ENCODE measurements at places on chromosomes 3 and 15. TPM values are rescaled to one million over a fixed set of nuclear protein-coding genes. Genes with fewer than 3 reads are reported as not detected.
A peak's percentile ranks its signal among the peaks of the same experiment; 100 is the strongest.

GRCh38 chr15:101554115-101554915, 64.8 kb upstream of the PCSK6 start:
- DNase-seq = no peak

Gene COL7A1
- total RNA-seq = 10.8 TPM

- no peak for DNase-seq
Observed at GRCh38 chr3:134317106-134317947, 56.9 kb downstream of the AMOTL2 start.

DNA sequence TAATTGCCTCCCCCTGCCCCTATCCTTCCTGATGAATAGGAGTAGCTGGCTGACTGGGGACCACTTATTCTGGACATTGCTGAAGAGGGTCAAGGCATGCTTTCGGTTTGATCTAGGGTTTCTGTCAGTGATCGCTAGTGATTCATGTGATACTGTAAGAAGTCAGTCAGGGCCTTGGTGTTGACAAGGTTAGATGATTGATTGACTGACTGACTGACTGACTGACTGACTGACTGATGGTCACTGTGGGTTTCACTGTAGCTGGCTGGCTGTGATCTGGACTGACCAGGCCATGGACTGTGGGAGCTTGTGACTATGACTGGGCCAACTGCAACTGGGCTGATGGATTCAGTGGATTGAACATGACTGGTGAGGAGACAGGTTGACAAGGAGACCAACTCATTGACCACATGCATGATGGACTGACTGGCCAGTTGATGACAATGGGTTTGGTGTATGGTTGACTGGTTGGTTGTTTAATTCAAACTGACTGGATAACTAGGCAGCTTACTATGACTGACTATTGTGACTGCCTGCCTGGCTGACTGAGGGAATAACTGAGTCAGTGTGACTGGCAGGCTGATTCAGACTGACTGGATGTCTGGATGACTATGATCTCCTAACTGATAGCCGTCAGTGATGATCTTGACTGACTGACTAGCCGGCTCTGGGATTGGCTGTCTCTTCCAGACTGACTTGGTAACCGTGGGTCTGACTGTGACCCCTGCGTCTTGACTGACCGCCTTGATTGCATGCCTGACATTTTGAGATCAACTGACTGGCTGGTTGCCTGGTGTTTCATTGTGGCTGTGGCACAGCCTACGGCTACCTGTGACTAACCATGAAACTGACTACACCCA, 509.9 kb downstream of the SHQ1 start:
- DNase-seq = no peak

Gene RPP25
- total RNA-seq = 2.2 TPM

Gene THRB
- total RNA-seq = not detected

DNA sequence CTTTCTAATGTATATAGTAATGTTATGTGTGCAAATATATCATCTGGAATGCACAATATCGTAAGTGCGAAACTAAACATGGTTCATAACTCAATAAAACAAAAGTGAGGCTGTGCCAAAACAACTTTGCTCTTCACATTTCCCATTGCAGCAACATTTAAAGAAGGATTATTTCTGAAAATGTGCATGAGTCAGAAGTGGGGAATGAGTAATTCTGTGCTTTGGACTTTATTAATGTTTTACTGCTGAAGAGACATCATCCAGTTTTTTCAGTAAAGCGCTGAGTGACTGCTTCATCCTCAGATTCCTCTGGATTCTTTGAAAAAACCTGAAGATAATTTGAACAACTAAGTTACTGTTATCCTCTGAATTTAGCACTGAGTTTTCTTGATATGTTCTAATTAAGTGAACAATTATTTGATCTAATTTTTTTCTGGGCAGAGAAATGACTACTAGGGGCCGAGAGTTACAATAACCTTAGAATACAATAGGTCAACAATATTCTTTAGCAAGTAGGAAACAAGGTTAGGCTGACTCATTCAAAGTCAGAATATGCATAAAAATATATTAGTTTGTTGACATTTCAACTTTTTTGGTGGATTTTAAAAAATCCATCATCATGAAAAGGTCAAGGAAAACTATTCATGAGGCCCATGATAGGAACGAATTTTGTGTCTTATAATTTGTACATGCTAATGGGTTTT, 20.0 kb upstream of the PLCL2 start:
- no peak for DNase-seq

Gene DAZL
- not detected for total RNA-seq

DNA sequence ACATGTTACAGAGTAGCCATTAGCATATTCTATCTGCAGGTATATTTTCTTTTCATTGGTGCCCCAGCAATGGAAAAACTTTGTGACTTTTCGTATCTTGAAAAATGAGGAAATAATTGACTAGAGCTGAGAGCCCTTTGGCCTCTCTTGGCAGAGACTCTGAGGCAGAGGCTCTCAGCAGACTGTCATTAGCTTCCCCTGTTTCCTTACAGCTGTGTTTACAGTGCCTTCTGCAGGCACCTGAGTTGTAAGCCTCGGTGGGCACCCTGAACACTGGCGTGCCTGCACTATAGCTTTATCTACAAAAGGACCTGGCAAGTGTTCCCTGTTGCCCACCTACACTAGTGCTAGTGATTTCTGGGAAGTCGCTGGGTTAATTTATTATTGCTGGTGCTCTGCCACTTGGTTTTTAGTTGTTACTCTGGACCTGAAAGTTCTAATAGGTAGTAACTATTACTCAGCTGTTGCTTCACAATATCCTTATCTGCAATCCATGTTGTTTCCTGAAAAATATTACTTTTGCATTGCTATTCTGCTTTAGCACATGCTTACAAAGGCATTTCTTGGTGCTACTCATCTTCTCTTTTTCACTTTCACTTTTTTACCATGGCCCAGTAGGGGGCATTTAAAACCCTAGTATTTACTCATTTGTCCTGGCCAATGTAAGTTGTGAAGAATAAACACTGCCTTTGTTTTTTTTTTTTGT, 7.8 kb upstream of the GPR171 start:
- peak; percentile 7 for DNase-seq

- no peak for DNase-seq
Observed at GRCh38 chr3:11566478-11566877, 77.2 kb downstream of the VGLL4 start.

Gene MEX3B
- total RNA-seq = 5.8 TPM

- no peak for DNase-seq
Observed at GRCh38 chr3:140754936-140755335, 77.1 kb downstream of the TRIM42 start.

- DNase-seq = peak; percentile 60
Observed at GRCh38 chr15:67862750-67863441, 23.1 kb upstream of the RNU6-1 start.

GRCh38 chr3:95731753-95732152, 1082.6 kb upstream of the EPHA6 start:
- no peak for DNase-seq

Gene CCDC39
- total RNA-seq = not detected

GRCh38 chr3:90069748-90070147, 962.3 kb downstream of the EPHA3 start:
- no peak for DNase-seq

Gene SPINT1
- total RNA-seq = 2.0 TPM

- DNase-seq = no peak
Observed at GRCh38 chr3:126390201-126390600, 4.5 kb upstream of the CFAP100 start.

- no peak for DNase-seq
Observed at GRCh38 chr3:29494305-29495036, 213.6 kb downstream of the RBMS3 start.

- DNase-seq = peak; percentile 19
Observed at GRCh38 chr3:187788984-187789857, 44.0 kb upstream of the BCL6 start.

Gene ASB14
- total RNA-seq = not detected

DNA sequence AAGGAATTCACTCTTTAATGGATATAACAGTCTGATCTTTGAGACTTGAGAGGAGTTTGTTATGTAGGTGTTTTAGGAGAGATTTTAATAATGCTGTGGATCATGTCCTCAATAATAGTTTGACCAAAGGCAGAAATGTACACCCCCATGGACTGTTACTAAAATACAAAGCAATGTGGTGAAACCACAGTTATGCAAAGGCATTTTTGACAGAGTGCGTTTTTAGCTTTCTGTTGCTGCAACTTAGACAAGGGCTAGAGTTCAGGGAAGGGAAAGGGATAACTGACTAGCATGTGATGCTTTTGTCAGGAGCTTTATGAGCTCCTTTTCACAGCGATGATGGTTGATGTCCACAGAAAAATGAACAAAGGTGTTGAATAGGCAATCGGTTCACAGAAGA, 3.6 kb upstream of the STARD5 start:
- DNase-seq = no peak

DNA sequence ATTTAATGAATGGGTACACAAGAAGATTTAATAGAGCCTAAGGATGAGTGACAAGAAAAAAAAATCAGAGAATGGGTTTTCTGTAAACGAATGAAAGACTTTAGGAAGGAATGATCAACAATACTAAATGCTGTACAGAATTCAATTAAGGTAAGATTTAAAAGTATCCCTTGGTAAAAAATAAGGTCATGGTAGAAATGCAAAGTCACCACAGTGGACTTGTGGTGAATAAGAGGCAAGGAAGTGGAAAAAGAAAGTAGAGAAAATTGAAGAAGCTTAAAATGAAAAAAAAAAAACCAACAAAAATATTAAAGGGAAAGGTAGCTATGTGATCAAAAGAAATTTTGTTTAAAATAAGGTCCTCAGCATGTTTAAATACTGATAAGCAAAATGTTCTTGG, 82.4 kb downstream of the PLSCR2 start:
- no peak for DNase-seq

Gene OR5H15
- total RNA-seq = not detected

Gene POLQ
- 56.8 TPM for total RNA-seq

DNA sequence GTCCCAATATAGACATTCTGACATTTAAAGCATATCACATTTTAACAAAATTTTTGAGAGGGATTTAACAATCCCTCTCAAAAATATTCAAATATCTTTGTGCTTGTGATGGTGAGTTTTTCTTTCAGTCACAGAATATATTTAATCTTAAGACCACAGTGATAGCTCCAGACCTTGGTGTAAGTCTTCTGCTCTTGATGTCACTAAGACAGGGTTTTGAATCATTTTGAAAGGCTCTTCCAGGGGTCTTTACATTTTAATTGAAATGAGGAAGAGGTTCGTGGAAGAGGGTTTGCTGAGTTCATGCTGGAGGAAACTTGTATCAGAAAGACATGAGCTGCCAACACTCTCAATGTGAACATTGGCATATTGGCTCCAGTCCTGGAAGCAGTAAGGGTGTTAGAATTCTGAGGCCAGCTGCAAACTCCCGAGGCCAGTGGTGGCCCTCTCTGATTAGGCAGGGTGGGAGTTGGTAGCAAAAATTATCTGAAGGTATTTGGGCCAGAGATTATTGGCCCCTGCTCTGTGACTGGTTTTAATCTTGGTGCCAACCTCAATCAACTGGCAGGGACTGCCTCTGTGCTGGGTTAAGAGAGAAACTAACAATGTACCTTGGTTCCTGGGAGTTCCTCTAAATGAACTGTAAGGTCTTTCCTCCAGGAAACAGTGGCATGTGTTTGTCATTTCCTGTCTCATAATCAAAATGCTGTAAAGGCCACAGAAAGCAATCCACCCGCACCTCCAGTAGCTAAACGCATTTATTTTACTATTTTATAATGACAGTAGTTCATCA, 5.3 kb downstream of the POU1F1 start:
- no peak for DNase-seq

Gene ANKUB1
- total RNA-seq = not detected

- DNase-seq = peak; percentile 10
Observed at GRCh38 chr3:100650651-100651619, 41.5 kb downstream of the ADGRG7 start.

DNA sequence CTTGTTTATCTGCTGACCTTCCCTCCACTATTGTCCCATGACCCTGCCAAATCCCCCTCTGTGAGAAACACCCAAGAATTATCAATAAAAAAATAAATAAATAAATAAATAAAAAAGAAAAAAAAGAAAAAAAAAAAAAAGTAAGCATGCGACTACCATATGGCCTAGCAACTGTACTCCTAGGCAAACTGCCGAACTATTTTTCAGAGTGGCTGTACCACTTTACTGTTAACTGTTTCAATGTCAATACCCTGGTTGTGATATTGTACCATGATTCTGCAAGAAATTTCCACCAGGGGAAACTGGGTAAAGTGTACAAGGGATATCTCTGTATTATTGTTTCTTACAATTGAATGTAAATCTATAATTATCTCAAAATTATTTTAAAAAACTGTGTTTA, 41.3 kb upstream of the MAP4 start:
- no peak for DNase-seq

GRCh38 chr3:177906578-177907229, 629.5 kb upstream of the KCNMB2 start:
- DNase-seq = no peak

DNA sequence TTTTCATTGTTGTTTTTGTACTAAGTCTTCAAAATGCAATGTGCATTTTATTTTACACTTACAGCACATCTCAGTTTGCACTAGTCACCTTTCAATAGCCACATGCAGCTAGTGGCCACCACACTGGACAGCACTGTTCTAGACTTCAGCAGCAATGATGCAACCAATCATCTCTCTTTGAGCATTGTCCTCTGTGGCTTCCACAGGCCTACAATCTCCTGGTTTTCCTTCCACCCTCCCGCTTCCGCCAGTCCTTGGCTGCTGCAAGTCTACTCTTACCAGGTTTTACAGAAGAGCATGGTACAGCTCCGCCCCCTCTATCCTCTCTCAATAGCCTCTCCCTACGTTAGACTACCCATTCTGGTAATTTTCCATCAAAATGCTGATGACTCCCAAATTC, 25.1 kb upstream of the FSIP1 start:
- DNase-seq = no peak

Gene DAPK2
- total RNA-seq = 0.36 TPM

DNA sequence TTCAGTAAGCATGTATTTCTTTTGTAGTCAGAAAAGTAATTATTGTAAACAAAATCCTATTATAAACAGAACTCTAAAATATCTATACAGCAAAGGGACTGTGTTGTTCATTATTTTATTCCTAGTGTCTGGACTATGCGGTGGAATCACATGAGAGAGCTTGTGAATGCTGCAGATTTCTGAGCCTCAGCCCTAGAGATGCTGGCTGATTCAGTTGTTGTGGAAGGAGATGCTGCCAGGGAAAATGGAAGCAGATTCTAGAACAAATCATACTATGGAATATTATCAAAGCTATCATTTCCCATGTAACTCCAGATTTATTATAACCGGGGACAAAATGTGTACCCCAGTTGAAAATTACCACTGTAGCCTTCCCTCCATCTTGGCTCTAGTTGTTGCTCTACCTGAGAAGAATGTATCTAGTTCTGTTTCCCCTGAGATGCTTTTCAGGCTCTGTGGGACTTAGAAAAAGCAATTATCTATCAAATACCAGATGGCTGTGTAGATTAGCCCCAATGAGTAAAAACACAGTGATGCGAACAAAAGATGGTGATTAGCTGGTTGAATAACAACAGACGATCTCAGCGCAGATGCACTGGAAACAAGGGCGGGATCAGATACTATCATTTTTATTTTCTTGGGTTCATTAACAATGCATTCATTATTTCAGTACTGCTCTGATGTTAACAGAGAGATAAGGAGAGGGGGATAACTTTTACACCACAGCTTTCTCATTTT, 131.3 kb downstream of the TMEM108 start:
- DNase-seq = no peak

Measured in OCI-LY7 (cell line).